ENCODE measurements at places on chromosomes 2 and 18.

GRCh38 chr2:86790676-86791572 lies at the start of gene CD8A:
Gene CD8A, minus strand, starts transcription at chr2:86790913. Its CDS starts 88 bp downstream, at chr2:86790825.
- DNase-seq = no peak

DNA sequence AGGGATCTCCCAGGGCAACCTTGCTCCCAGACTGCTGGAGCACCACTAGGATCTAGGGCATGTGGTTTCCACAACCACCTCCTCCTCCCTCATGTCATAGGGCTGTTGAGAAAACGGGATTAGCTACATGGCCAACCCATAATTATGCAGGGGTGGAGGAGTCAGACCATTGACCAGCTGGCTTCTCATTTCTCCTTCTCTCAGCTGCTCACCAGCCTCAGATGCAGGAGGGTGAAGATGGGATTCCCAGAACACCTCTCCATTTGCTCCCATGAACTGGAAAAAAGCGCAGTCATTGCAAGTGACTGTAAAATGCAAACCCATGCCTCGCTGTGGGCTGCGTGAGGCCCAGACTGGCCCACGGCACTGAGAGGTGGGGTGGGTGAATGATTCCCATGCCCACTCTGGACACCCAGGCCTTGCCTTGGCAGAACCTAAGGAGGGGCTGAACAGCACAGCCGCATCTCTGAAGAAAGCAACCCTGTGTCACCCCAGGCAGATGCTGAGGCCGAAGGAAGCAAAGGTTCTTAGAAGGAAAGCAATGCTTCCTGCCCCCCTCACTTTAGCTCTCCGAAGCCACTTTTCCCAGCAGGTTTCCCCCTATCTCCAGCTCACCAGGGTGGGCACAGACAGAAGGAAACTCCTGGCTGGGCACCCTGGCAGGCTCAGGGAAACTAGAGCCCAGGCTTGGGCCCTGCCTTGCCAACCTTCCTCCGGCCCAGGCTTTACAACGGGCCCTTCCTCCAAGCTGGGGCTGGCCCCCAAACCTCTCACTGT lies 69.6 kb upstream of the RTN4 start:
- no peak for DNase-seq

DNA sequence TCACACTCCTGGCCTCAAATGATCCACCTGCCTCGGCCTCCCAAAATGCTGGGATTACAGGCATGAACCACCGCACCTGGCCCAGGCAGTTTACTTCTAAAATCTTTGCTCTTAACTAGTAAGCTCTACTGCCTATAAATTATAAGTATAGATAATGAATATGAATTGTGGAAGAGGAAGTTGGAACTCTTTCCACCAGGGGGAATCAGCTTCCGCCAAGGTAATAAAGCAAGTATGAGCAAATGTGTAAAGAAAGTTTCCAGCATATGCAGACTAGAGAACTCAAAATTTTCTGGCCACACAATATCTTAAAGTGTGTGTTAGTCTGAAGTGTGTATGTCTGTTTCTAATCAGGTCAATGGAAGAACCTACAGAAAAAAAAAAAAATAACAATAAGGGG lies 68.1 kb downstream of the RMDN2 start:
- no peak for DNase-seq

- no peak for DNase-seq
Observed at GRCh38 chr18:57885931-57886330, 82.8 kb upstream of the ATP8B1 start.

- no peak for DNase-seq
Observed at GRCh38 chr2:85663594-85664565, 4.1 kb downstream of the SFTPB start.

DNA sequence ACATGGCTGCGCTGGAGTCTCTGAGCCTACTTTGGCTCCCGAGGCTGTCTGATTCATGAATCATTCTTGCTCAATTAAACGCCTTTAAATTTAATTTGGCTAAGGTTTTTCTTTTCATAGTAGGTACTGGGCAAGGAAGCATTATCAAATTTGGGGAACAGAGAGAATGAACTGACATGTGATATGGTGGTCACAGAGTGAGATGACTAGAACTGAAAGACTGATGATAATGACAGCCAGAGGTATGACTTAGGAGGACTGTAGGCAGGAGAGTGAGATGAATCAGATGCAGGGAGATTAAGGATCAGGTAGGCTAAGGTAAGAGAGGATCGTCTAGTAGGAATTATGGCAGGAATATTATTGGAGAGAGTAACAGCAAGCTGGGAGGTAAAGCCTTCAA lies 40.9 kb upstream of the ST8SIA3 start:
- no peak for DNase-seq

- DNase-seq = no peak
Observed at GRCh38 chr2:107174171-107174570, 288.2 kb upstream of the ST6GAL2 start.

- no peak for DNase-seq
Observed at GRCh38 chr2:29322011-29322410, 206.8 kb downstream of the CLIP4 start.

GRCh38 chr2:238817382-238817781 lies 30.5 kb upstream of the TWIST2 start:
- no peak for DNase-seq

DNA sequence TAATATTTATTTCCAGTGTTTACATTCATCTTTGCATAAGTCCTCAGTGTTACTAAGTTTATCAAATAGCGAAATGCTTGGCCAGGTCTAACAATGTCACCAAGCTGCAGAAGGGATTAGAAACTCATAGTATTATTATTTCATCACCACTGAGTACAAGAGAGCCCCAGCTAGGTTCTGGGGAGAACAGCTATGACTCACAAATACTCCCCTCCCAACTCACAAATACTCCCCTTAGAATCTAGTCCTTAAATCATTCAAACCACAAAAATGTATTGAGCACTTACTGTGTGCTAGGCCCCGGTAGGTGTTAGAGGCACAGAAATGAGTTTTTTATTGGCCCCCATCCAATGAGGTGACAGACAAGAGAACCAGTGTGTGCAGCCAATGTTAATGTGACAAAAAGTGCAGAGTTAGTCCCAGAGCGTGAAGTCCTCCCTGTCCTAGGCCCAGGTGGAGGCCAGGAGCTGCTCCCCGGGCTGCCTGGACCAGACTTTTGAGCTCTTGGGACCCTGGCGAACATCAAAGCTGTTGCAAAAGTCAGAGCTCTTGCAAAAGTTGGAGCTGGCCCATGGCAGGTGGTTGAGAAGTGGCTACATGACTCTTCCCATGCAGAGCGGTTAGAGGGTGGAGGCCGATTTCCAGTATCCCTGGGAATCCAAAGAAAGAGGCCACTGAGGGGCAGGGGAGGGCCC lies 9.8 kb downstream of the STEAP3 start:
- DNase-seq = no peak

DNA sequence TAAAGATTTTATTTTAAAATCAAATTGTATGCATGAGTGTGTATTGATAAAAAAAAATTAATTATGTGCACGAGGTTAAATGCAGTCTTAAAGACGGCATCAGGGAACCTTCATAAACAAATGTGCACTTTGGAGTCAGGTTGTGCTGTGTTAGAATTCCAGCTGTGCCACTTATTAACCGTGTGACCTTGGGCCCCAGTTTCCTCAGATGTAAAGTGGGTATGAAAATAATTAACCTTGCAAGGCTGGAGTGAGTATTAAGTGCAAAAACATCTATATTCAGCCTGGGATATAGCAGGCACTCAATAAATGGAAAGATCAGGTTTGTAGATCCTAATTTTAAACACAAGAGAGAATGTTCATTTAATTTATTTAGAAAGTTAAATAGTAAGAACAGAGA lies 14.5 kb upstream of the MYCN start:
- DNase-seq = no peak
